Muscle of leg (tissue), 16 donors: ENCODE measurements at places on chromosomes 16 and 17. TPM values are rescaled to one million over a fixed set of nuclear protein-coding genes. Genes with fewer than 3 reads are reported as not detected.

DNA sequence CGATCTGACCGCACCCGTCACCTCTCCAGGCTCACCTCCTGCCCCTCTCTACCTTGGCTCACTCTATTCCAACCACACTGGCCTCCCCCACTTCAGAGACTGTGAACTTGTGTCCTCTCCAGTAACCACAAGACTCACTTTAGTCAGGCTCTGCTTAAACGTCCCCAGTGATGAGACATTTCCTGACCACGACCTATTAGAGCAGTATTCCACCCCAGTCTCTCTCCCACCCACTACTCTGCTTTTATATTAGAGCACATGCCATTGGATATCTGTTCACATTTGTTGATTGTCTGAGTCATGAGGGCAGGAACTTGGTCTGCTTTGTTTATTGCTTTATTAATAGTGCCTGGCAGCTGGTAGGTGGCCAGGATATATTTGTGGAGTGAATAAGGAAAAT lies 20.1 kb downstream of the COX11 start:
- H3K4me1 ChIP-seq, result no peaks in the 10 kb centered on the region
- no peak overlapping the region for H3K4me3 ChIP-seq
- peaks cover 10% of the 10 kb centered on the region for H3K36me3 ChIP-seq
- H3K27me3 ChIP-seq, result no peaks in the 10 kb centered on the region
- no peak overlapping the region for H3K27ac ChIP-seq

- H3K27ac ChIP-seq, result no peak overlapping the region
- no peak overlapping the region for H3K4me3 ChIP-seq
- no peaks in the 10 kb centered on the region for H3K4me1 ChIP-seq
Measured at GRCh38 chr16:54050459-54051210, 236.0 kb downstream of the IRX3 start.

GRCh38 chr16:23355106-23355670 lies 53.1 kb downstream of the SCNN1B start:
- no peaks in the 10 kb centered on the region for H3K36me3 ChIP-seq
- no peak for DNase-seq
- no peak overlapping the region for H3K27ac ChIP-seq
- no peaks in the 10 kb centered on the region for H3K4me1 ChIP-seq

DNA sequence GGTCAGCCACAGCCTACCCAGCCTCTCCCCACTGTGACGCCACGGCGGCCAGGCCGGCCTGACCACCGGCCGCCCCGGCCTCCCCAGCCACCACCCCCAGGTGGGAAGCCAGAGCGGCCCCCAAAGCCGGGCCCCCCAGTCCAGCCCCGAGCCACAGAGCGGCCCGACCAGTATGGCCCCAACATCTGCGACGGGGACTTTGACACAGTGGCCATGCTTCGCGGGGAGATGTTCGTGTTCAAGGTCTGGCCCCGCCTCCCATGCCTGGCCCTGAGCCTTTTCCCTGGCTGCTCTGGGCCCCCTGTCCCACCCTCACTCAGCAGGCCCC lies 16.0 kb downstream of the MMP15 start:
- H3K4me1 ChIP-seq, result peaks cover under 1% of the 10 kb centered on the region
- DNase-seq, result no peak
- peaks cover 65% of the 10 kb centered on the region for H3K36me3 ChIP-seq
- no peaks in the 10 kb centered on the region for H3K27me3 ChIP-seq
- no peak overlapping the region for H3K27ac ChIP-seq

Gene TPSAB1
- total RNA-seq, result 2.6 TPM

Gene KRTAP9-2
- total RNA-seq, result not detected

- peak; percentile 89 for DNase-seq
- peaks cover 33% of the 10 kb centered on the region for H3K4me1 ChIP-seq
- H3K36me3 ChIP-seq, result no peaks in the 10 kb centered on the region
- no peak overlapping the region for H3K4me3 ChIP-seq
- H3K27me3 ChIP-seq, result no peaks in the 10 kb centered on the region
Measured at GRCh38 chr16:66250686-66251431, 115.6 kb upstream of the CDH5 start.

DNA sequence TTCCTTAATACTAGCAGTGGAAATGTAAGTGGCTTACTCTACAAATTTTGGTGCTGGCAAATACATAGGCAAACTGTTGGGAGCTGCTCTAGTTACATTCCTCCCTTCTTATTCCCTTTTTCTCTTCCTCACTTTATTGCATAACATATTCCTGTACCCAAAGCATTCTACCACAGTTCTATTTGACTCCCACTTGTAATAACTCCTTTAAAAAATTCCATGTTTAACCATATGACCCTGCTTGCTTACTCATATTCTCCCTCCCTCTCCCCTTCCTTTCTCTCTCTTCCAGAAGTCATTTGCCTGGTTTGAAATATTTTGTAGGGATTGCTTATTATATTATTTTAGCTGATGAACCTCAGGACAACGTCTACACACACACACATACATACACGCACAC lies 22.7 kb downstream of the NQO1 start:
- H3K27me3 ChIP-seq, result no peaks in the 10 kb centered on the region
- no peak for DNase-seq
- H3K4me3 ChIP-seq, result no peak overlapping the region
- no peaks in the 10 kb centered on the region for H3K4me1 ChIP-seq

- peaks cover 7% of the 10 kb centered on the region for H3K4me1 ChIP-seq
- H3K27me3 ChIP-seq, result no peaks in the 10 kb centered on the region
- H3K27ac ChIP-seq, result peak overlapping the region; percentile 52
- H3K4me3 ChIP-seq, result peak overlapping the region; percentile 78
- no peaks in the 10 kb centered on the region for H3K36me3 ChIP-seq
Measured at GRCh38 chr17:32007463-32008298, 498 bp downstream of the LRRC37B start.

DNA sequence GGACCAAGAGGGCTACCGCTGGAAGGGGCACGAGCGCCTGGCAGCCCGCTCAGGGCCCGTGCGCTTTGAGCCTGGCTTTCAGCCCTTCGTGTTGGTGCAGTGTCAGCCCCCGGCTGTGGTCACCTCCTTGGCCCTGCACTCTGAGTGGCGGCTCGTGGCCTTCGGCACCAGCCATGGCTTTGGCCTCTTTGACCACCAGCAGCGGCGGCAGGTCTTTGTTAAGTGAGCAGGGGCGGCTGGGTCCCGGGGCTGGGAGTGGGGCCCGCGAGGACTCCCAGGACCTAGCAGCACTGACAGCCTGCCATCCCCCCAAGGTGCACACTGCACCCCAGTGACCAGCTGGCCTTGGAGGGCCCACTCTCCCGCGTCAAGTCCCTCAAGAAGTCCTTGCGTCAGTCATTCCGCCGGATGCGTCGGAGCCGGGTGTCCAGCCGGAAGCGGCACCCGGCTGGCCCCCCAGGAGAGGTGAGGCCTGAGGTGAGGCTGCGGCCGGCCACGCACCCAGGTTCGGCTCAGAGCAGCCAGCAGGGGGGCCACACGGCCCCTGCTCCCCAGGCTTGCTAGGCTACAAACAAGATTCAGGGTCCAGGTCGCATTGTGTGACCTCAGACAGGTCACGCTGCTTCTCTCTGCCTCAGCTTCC lies 17.4 kb upstream of the MYO15B start:
- H3K4me3 ChIP-seq, result no peak overlapping the region
- no peak for DNase-seq
- H3K4me1 ChIP-seq, result peaks cover 7% of the 10 kb centered on the region
- H3K27ac ChIP-seq, result no peak overlapping the region
- no peaks in the 10 kb centered on the region for H3K36me3 ChIP-seq
- H3K27me3 ChIP-seq, result no peaks in the 10 kb centered on the region

GRCh38 chr17:68260051-68260762 lies 12.4 kb downstream of the AMZ2 start:
- no peak overlapping the region for H3K4me3 ChIP-seq
- H3K4me1 ChIP-seq, result peaks cover 5% of the 10 kb centered on the region
- no peak for DNase-seq
- H3K27me3 ChIP-seq, result no peaks in the 10 kb centered on the region
- peaks cover 9% of the 10 kb centered on the region for H3K36me3 ChIP-seq
- H3K27ac ChIP-seq, result no peak overlapping the region

DNA sequence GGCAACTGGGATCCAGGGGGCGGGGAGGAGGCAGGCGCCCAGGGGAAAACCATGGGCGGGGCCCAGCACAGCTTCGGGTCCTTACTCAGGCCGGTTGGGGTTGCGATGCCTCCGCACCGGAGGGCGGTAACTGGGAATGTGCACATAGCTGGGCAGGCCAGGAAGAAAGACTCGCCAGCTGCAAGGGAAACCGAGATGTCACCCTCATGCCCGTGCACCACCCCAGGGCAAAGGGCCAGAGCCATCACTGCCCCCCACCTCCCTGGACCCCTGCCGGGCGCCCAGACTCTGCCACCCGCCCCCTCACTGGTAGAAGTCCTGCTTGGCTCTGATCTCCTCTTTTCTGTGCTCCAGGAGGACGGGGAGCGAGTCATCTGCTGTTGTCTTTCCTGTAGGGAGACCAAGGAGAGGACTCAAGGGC lies 6.7 kb downstream of the ALOX12B start:
- no peak overlapping the region for H3K4me3 ChIP-seq

GRCh38 chr16:1581804-1582203 lies 30.1 kb downstream of the IFT140 start:
- no peak overlapping the region for H3K4me3 ChIP-seq
- H3K27me3 ChIP-seq, result no peaks in the 10 kb centered on the region
- H3K27ac ChIP-seq, result no peak overlapping the region
- H3K36me3 ChIP-seq, result peaks cover 51% of the 10 kb centered on the region

DNA sequence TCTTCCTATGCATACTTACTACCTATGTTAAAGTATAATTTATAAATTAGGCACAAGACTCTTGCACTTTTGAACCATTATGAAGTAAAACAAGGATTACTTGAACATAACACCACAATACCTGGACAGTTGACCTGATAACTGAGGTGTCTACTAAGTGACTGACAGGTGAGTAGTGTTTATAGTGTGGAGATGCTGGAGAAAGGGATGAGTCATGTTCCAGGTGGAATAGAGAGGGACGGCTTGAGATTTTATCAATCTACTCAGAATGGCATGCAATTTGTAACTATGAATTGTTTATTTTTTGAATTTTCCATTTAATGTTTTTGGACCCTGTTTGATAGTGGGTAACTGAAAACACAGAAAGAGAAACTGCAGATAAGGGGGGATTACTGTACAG lies 287.6 kb downstream of the MAP2K6 start:
- peaks cover 1% of the 10 kb centered on the region for H3K4me1 ChIP-seq
- no peak overlapping the region for H3K27ac ChIP-seq

- no peak overlapping the region for H3K27ac ChIP-seq
- H3K4me1 ChIP-seq, result no peaks in the 10 kb centered on the region
- DNase-seq, result no peak
- no peaks in the 10 kb centered on the region for H3K27me3 ChIP-seq
Measured at GRCh38 chr17:3482852-3483251, 7.1 kb downstream of the ASPA start.

DNA sequence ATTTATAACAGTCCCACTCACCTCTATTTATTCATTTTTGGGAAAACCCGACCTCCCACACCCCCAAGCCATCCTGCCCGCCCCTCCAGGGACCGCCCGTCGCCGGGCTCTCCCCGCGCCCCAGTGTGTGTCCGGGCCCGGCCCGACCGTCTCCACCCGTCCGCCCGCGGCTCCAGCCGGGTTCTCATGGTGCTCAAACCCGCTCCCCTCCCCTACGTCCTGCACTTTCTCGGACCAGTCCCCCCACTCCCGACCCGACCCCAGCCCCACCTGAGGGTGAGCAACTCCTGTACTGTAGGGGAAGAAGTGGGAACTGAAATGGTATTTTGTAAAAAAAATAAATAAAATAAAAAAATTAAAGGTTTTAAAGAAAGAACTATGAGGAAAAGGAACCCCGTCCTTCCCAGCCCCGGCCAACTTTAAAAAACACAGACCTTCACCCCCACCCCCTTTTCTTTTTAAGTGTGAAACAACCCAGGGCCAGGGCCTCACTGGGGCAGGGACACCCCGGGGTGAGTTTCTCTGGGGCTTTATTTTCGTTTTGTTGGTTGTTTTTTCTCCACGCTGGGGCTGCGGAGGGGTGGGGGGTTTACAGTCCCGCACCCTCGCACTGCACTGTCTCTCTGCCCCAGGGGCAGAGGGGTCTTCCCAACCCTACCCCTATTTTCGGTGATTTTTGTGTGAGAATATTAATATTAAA lies 638 bp upstream of the TMEM88 start:
- no peaks in the 10 kb centered on the region for H3K27me3 ChIP-seq
- DNase-seq, result no peak
- peak overlapping the region; percentile 59 for H3K27ac ChIP-seq
- H3K4me1 ChIP-seq, result peaks cover 53% of the 10 kb centered on the region

GRCh38 chr17:7223375-7223774 lies 3.6 kb downstream of the ACADVL start:
- H3K27ac ChIP-seq, result no peak overlapping the region
- peaks cover 75% of the 10 kb centered on the region for H3K36me3 ChIP-seq
- no peaks in the 10 kb centered on the region for H3K27me3 ChIP-seq
- H3K4me1 ChIP-seq, result peaks cover 48% of the 10 kb centered on the region
- no peak overlapping the region for H3K4me3 ChIP-seq

DNA sequence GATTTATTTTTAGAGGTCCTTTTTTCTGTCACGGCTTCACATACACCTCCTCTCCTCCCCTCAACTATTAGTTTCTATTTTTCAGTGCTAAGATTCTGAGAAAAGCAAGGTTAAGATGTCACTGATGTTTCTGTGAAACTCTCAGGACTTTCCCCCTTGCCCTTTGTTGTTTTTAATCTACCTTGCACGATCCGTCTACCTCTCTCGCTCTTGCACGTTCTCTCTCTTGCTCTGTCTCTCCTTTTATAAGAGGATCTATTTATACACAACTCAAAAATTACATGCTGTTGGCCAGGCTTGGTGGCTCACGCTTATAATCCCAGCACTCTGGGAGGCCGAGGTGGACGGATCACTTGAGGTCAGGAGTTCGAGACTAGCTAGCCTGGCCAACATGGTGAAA lies 43.6 kb downstream of the RPA1 start:
- H3K4me3 ChIP-seq, result no peak overlapping the region
- peaks cover 29% of the 10 kb centered on the region for H3K36me3 ChIP-seq
- no peaks in the 10 kb centered on the region for H3K4me1 ChIP-seq
- H3K27ac ChIP-seq, result no peak overlapping the region
- no peaks in the 10 kb centered on the region for H3K27me3 ChIP-seq
- DNase-seq, result no peak
